ENCODE measurements at places on chromosomes 6 and 20.
A peak's percentile ranks its signal among the peaks of the same experiment; 100 is the strongest.

DNA sequence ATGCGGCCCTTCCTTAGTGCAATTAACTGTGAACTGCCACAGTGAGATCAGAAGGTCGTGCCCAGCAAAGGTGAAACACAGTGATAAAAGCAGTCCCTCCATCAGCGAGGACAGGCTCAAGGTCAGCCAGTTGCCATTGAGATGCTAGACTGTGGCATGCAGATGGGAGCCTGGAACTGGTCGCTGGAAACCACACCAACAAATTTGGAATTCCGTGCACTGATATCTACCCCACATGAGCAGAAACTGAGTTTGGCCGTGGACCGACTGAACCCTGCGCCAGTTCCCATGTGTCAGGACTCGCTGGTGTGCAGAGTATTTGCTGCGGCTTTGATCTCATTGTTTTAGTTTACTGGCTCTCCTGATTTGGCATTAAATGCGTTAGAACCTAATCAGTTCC is 125.6 kb upstream of the QKI start:
- no peak for DNase-seq

DNA sequence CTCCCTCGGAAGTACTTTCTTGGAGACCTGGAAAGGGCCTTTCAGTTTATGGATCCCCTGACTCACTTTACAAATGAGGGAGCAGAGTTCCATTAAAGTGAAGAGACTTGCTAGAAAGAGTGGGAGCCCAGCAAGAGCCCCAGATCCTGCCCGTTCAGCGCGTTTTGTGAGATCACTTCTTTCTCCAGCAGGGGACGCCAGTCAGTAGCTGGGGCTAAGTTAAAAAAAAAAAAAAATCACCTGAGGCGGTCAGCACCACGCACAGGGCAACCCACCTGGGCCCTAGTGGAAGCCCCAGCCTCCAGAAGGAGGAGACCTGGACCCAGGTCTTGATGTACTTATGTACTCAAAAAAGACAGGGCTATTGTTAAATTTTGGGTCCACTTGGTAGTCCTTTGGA is 274.5 kb upstream of the RNF24 start:
- DNase-seq, result no peak

DNA sequence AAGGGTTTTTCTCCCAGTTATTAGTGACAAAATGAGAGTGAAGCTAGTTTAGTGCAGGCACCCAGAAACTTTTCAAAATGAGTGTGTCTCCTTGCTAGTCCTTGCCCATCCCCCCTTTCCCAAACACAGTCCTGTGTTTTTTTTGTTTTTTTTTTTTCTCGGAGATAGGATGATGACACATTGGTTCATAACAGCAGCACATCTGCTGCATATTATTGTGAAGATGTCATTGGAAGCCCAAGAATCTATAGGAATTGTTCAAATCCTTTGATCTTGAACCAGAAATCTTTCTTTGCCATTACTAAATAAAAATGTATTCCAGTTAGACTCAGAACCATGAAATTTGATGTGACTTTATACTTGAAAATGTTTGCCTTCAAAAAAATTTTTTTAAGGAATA is 162.4 kb downstream of the FRK start:
- no peak for DNase-seq

- DNase-seq, result peak; percentile 50
Measured at GRCh38 chr20:56440346-56441007, 27.9 kb upstream of the RTF2 start.

GRCh38 chr20:15851576-15852215 is 721.6 kb downstream of the KIF16B start:
- no peak for DNase-seq

- DNase-seq, result no peak
Measured at GRCh38 chr20:33437141-33437911, 6.2 kb downstream of the SNTA1 start.

GRCh38 chr6:52877168-52877567 is 32.3 kb downstream of the GSTA3 start:
- DNase-seq, result no peak

GRCh38 chr6:110561008-110561396 is 84.6 kb upstream of the SLC22A16 start:
- DNase-seq, result no peak

All from stimulated activated CD8-positive, alpha-beta memory T cell treated with anti-CD3 and anti-CD28 coated beads, Interleukin-4, amount 100 ng/mL, for 4 hours (primary cell).